CD4-positive, alpha-beta T cell treated with Interleukin-21 for 1 hour (primary cell): ENCODE measurements at places on chromosomes 7 and 10.

DNA sequence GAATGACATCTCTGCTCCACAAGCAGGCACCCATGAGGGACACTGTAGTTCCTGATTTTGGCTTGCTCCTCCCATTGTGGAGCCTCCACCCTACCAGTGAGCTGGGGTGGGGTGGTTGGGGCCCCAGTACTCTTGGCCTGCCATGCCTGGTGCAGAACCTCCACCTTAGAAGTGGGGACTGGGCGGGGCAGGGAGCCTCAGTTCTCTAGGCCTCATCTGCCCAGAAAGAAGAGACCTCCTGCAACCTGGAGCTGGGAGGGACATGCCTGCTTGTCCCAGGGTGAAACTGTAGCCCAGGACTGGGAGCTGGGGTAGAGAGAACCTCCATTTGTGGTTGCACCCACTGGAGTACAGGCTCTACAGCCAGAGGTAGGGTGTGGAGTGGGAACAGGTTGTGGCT lies 14.4 kb downstream of the RAMP3 start:
- DNase-seq: no peak

DNA sequence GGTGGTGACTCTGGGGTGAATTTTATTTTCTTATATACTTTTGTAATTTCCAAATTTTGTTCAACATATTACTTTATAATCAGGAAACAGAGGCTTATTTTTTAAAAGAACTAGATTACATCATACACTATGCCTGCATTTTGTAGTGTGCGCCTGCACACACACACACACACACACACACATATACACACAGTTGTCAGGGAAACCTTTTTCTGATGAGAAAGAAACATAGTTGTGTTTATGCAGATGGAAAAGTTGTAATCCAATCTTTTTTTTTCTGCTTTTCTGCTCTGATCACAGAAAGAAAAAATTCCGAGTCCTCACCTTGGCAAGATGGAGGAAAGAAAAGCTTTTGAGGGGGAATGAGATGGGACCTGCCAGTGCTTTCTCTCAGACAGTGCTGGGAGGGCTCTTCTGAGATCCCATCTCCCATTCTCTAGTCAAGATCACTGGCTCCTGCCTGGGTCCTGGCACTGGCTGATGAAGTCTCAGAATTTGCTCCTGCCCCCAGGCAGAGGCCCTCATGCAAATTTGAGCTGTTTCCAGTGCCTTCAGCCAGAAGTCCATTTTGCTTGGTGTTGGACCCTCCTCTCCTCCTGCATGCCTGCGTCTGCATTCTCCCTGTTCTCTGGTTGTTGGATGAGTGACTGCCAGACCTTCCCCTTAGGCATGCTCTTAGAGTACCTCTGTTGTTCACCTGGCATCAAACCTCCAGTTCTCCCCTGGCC lies 59.7 kb downstream of the TLL2 start:
- DNase-seq: no peak

DNA sequence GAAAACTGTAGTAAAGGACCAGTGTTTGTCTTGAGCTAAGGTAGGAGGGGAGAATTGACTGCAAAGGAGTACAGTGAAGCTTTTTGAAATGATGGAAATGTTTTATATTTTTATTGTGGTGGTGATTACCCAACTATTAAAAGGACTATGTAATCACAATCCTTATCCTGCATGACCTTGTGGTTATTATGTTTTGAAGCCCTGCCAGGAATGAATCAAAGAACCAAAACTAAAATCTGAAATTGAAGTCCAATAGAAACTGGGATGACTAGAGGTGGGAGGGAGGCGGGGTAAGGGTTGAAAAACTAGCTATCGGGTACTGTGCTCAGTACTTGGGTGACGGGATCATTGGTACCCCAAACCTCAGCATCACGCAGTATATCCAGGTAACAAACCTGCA lies 8.2 kb downstream of the CCDC7 start:
- DNase-seq: no peak

- DNase-seq: no peak
Measured at GRCh38 chr10:80321183-80321582, 31.7 kb upstream of the MAT1A start.

DNA sequence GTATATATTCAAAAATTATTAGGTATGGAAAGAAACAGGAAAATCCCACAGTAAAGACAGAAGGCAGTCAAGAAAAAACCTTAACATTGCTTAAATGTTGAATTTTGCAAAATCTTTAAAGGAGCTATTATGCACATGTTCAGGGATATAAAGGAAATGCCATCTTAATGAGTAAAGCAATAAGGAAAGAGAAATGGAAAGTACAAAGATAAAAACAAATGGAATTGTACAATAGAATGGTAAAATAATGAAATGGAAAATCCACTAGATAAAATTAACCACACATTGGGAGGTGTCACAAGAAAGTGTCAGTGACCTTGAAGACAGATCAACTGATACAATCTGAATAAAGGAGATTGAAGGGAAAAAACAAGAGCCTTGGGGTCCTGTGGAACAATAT lies 82.0 kb downstream of the KIF20B start:
- no peak for DNase-seq

DNA sequence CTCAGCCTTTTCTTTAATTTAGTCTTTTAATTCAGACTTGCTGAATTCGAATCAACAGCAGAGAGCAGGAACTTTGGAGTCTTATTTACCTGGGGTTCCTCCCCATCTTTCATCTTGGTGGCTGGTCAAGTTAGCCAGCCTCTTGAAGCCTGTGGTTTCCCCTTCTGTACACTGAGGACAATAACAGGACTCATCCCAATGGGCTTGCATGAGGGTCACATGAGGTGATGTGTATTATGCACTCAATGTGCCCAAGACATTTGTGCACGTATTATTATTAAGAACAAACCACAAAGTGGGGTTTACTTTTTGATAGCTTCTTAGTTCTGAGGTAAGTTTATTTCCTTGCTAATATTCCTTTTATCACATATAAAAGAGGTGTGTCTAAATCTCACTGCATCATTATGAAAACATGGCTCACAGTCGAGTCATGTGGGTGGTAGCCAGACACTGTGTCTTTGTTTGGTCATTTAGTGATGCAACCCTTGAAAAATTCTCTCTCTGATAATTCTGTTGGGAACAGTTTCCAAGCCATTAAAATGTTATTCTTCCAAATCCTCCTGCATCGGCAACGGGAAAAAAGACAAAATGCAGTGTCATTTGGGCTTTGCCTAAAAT lies 86.5 kb upstream of the GRB10 start:
- DNase-seq: no peak

- no peak for DNase-seq
Measured at GRCh38 chr7:113230691-113231090, 112.3 kb upstream of the SMIM30 start.

DNA sequence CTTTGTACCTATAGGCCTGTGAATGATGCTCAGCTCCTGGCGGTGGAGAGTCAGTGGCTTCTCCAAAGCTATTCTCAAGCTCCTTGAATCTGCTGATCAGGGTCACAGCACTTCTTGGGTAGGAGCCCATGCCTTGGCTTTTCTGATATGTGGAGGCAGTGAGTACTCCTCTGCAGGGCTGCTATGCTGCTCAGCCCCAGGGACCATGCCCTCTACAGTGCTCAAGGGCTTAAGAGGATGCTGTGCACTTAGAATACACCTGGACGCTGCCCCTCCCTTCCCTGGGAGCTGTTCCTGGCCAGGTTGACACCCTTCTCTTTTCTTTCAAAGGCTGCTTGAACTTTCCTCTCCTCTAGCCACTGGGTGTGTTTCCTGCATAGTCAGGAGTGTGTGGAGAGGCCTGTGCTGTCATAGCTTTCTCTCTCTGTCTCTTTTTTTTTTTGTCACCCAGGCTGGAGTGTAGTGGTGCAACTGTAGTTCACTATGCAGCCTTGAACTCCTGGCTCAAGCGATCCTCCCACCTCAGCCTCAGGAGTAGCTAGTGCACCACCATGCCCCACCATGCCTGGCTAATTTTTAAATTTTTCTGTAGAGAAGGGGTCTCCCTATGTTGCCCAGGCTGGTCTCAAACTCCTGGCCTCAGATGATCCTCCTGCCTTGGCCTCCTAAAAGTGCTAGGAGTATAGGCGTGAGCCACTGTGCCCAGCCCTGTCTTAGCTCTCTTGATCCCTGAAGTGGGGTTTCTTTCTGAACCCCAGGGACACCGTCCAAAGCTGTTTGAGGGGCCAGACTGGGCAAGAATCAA lies 113.9 kb downstream of the KIF20B start:
- DNase-seq: no peak

- DNase-seq: no peak
Measured at GRCh38 chr7:79730971-79731370, 277.5 kb upstream of the MAGI2 start.
